ENCODE measurements at places on chromosomes 13 and 19. TPM values are rescaled to one million over a fixed set of nuclear protein-coding genes. Genes with fewer than 3 reads are reported as not detected.

Gene NPAS1
- total RNA-seq, result 0.21 TPM

Gene CGB5
- not detected for total RNA-seq

Gene KLK12
- not detected for total RNA-seq

Gene LAIR1
- total RNA-seq, result 33.1 TPM

Gene NLRP11
- total RNA-seq, result 0.06 TPM

DNA sequence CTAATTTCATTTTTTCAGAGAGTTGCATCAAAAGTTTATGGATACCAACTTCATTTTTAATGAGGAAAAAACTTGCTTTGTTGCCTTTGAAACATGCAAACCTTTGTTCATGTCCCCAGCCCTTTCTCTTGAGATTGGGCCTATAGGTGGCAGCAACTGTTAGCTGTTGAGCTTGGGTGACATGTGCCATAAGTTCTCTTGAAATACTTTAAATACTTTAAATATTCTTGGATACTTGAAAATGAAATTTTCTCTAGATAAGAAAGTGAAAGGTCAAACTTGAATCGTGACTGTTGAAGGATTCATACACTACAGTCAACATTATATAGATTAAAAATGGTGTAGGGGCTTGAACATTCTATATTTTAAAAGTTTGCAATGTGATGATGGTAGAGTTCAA, 294.9 kb downstream of the NDFIP2 start:
- peak; percentile 21 for DNase-seq

GRCh38 chr13:94080527-94080926, 399.0 kb downstream of the DCT start:
- no peak for DNase-seq

DNA sequence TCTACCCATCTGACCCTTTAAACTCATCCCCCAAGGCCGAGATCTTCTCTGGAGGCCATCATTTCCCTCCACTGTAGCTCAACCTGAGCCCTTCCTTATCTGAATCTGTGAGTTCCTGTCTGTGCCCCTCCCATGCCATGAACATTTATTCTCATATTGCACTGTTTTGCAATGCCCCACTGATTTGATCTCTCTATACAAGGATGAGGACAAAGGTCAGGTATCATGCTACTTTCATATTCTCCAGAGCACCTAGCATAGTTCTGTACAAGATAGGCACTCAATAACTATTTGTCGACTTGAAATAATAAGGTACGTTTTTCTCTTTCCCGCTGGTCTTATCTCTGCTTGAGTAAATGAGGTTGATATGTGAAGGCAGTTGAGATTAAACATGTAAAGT, 135.5 kb downstream of the KLF5 start:
- no peak for DNase-seq

DNA sequence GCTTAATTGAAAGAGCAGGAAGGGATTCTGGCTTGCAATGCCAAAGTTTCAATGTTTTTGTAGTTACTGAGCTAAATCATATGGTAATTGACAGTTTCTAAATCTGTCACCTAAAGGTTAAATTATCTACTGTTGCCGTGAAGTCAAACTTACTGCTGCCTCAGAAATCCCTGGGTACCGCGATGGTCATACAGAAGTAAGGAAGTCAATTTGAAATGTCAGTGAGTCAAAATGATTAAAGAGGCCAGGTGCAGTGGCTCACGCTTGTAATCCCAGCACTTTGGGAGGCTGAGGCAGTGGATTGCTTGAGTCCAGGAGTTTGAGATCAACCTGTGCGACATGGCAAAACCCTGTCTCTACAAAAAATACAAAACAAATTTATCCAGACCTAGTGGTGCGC, 48.8 kb upstream of the TPM4 start:
- no peak for DNase-seq

DNA sequence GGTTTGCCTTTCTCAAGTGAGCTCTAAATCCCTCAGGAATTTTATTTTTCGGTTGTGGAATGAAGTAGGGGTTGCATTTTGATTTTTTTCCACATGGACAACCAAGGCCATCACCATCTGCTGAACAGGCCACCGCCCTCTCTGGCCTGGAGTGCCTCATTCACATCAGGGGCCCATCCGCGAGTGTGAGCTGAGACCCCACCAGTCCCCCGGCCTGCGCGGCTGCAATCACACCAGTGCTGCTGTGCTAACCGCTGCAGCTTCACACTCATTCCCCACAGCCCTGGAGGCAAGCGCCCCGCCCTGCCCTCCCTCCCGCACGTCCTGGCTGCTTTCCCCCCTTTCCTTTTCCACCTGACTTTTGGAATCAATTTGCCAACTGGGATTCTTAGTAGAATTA, 35.7 kb upstream of the ARHGEF7 start:
- DNase-seq, result no peak

DNA sequence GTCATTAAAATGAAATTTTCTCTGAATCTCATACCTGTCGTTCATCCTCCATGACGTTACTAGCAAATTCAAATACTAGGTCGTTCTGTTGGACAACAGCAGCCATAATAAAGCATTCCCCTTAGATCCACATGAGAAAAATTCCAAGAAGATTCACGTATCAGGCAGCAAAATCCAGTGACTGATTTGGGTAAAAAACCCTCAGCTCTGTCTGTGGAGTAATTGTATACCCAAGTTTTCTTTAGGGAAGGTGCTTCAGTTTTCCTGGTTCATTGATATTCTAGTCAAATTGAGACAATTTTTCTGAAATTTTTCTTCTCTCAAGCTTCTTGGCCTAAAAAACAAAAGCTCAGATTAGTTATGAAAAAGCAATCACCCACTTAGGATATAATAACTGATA, 37.2 kb downstream of the ELF1 start:
- no peak for DNase-seq

- DNase-seq, result no peak
These were observed 284.1 kb downstream of the ITGBL1 start for GRCh38 chr13:101736566-101736965.

Measured in pancreas (tissue), 10 donors.